Psoas muscle (tissue), 8 donors: ENCODE measurements at places on chromosomes 5 and 9. TPM values are rescaled to one million over a fixed set of nuclear protein-coding genes. Genes with fewer than 3 reads are reported as not detected.

DNA sequence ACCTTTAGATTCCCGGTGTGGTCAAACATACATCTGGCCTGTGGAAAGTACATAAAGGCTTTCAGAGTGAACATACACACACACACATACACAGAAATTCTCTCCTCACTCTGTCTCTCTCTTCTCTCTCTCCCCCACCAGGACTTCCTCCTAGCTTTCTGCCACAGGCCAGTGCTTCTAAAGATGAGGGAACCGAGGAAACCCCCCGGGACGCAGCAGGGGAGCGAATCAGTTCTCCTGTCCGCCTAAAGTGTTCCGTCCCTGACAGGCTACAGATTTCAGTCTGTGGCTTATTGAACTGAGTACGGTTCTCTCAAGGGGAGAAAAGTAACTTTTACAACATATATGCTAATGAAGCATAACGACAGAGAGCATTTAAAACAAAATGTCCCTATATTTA is 75.8 kb downstream of the MED27 start:
- peaks cover 23% of the 10 kb centered on the region for H3K4me1 ChIP-seq
- no peak for DNase-seq
- H3K27ac ChIP-seq = no peak overlapping the region
- no peaks in the 10 kb centered on the region for H3K36me3 ChIP-seq
- H3K4me3 ChIP-seq = no peak overlapping the region

- no peak overlapping the region for H3K4me3 ChIP-seq
- no peaks in the 10 kb centered on the region for H3K4me1 ChIP-seq
- no peaks in the 10 kb centered on the region for H3K36me3 ChIP-seq
- no peak overlapping the region for H3K27ac ChIP-seq
- no peaks in the 10 kb centered on the region for H3K27me3 ChIP-seq
- no peak for DNase-seq
Measured at GRCh38 chr5:117131876-117132275, 557.3 kb upstream of the SEMA6A start.

PCDHGB5 gene
- polyA plus RNA-seq = 0.61 TPM

- H3K27ac ChIP-seq = no peak overlapping the region
- no peak for DNase-seq
- H3K36me3 ChIP-seq = no peaks in the 10 kb centered on the region
Measured at GRCh38 chr5:153084511-153084910, 406.0 kb upstream of the GRIA1 start.

DNA sequence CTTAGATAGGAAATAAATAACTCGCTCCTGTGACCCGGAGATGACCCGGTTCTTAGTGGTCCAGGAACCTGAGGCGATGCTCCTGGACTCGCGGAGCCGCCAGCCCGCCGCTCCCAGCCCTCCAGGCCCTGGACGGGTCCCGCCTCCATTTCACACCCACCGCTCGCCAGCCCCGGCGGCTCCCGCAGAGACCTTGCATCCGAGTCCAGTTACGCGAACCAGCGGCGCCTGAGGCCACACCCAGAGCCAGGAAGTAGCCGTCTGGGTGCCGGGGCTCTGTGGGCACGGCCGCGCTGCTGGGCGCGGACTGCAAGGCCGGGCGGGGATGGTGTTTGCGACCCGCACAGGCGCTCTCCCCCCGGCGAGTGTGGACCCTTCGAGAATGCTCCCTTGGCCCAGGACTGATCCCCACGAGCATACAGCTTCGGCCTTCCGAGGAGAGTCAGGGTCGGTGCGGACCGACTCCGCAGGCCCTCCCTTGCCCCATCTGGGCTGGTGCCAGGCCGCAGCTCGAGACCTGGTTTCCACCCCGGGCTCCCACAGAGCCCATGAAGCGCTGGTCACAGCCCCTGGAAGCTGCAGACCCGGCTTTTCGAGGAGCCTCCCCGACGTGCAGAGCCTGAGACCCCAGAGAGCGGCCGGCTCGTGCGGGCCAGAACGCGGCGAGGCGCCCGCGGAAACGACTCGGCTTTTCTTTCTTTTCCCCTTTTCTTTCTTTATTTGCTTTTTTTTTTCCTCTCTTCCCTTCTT is 5.2 kb upstream of the BARX1 start:
- H3K36me3 ChIP-seq = no peaks in the 10 kb centered on the region
- no peaks in the 10 kb centered on the region for H3K27me3 ChIP-seq
- no peak overlapping the region for H3K27ac ChIP-seq

DNA sequence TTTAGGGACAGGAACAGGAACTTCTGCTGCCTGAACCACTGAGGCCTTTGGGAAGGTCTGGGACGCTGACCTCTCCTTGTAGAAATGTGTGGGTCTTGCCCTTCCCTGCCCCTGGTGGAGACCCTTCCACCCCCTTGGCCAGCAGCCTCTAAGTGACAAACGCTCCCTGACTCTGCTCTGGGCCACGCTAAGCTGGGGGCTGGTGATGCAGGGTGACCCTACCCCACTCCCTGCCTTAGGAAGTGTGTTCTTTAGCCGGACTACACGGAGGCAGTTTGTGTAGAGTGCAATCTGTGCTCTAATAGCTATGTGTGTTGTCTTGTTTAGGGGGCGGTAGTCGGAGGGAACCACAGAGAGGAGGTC is 123.0 kb downstream of the COL23A1 start:
- H3K4me3 ChIP-seq = no peak overlapping the region
- H3K36me3 ChIP-seq = no peaks in the 10 kb centered on the region
- H3K4me1 ChIP-seq = no peaks in the 10 kb centered on the region
- no peaks in the 10 kb centered on the region for H3K27me3 ChIP-seq
- no peak overlapping the region for H3K27ac ChIP-seq

SLC6A18 gene
- not detected for polyA plus RNA-seq
